Foreskin melanocyte (primary cell): ENCODE measurements at places on chromosomes 6 and 20.

DNA sequence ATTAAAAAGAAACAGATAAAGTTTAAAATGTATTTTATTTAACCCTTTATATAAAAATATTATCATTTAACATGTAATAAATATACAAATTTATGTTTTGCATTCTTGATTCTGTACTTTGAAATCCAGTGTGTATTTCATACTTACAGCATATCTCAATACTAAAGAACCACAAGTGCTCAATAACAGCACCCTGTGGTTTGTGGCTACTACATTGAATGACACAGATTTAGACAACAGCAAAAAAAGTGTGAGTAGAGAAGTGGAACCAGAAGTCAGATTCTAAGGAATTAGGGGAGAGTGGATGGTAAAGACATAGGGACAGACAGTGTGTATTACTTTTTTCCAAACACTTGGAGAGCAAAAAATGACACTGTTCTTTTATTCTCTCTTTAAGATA lies 524.5 kb downstream of the BMP2 start:
- DNase-seq = no peak

GRCh38 chr20:63235399-63235983 lies at the start of gene BIRC7:
TSS of gene BIRC7 (plus strand) at chr20:63235905. CDS start at chr20:63236097, 192 bp downstream.
- DNase-seq = peak; percentile 23

DNA sequence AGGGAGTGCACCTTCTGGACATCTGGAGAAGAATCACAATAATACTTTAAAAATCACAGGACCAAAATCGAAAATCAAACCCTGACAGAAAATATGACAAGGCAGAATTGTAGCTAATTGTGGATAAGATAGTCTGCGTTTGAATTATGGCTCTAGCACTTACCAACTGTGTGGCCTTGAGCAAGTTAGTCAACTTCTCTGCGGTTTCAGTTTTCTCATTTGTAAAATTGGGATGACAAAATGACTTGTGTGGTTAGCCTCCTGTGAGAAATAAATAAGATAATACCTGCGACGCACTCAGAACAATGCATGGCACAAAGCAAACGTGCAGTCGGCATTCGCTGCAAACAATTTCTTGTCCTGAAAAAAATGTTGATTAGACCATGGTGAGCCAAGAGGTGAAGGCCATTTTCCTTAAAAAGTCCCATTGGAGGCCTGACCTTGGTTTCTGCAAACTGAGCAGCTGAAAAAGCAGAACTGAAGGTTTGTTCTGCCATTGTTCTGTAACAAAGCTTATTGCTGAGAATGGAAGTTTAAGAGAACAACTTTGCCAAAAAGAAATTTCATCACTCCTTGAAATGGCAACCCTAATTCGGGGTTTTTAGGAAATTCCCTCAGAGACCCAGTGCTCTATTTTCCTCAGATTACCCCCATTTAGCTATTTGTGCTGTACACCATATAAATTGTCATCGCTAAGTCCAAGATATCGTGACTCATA lies 266.3 kb downstream of the ERMARD start:
- no peak for DNase-seq

- no peak for DNase-seq
Observed at GRCh38 chr6:52887910-52888524, 21.5 kb downstream of the GSTA3 start.

- DNase-seq = no peak
Observed at GRCh38 chr20:1301031-1301529, 27.9 kb downstream of the SDCBP2 start.

DNA sequence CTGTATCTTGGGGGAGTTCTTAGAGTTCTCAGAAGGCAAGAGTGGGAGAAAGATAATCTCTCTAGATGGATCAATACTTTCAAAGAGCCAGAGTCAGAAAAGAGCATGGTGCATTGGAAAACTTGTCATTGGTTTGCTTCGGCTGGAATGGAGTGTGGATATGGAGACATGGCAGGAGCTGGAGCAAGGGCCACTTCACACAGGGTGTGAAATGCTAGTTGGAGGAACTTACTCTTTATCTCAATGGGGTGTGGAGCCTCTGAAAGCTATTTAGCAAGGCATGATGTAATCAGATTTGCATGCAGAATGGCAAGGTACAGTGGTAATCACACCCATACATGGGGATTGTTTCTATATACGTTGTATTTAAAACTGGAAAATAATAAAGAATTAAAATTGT lies 31.5 kb upstream of the PAQR8 start:
- DNase-seq = no peak

DNA sequence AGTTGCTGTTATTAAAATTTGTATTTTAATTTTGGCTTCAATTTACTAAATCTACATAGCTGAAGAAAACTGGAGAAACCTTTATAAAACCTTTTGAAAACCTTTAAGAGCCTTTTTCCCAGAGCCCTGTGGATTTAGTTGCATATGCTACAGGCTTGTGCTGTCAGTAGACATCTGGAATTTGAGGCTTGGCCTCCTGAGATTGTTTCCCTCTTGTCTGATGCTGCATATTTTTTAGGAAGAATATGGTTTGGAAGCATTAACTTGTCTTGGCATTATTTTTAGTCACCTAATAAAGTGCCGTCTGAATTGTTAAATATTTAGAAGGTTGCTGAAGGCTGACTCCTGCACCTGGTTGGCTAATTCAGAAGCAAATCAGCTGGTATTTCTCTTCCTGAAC lies 369.4 kb downstream of the UTRN start:
- no peak for DNase-seq

DNA sequence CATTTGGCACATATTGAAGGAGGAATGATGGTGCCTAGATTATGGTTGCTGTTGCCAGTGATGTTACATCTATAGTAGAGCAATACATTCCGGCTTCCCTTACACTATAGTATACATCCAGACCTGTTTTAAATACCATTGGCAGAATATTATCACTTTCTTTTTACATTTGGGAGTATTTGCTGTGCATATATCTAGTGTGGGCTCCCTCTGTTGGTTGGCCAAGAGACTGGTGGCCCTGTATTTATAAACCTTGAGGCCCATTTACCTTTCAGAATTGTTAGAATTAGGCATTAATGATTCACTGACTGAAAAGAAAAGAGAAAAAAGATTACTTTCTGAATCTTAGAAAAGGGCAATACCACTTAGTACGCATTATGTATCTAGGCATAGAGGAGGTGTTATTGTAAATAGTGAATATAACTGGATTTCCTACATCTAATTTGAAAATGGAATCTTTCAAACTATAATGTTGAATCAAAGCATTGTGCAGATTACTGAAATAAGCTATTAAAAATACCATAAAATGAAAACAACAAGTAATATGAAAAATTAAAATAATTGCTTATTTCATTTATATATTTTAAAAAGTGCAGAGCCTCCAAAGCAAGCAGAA lies 628.8 kb upstream of the MAN1A1 start:
- no peak for DNase-seq

DNA sequence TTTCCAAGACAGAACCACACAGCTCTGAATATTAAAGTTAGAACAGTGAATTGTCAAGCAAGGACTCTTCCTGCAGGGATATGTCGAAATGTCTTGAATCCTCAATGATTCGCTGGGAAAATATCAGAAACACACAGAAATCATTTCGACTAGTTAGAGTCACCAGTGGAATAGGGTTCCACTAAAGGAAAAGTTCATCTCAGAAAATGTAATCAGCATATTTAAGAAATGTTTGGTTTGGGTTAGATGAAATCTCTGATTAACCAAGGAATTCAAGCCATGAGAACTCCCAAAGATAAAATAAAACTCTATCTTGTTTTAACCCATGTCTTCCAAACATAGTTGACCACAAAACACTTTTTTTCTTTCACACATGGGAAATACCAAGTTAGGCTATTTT lies 621.0 kb upstream of the NRSN1 start:
- no peak for DNase-seq

GRCh38 chr6:19697744-19698290 lies 139.4 kb upstream of the ID4 start:
- DNase-seq = no peak

DNA sequence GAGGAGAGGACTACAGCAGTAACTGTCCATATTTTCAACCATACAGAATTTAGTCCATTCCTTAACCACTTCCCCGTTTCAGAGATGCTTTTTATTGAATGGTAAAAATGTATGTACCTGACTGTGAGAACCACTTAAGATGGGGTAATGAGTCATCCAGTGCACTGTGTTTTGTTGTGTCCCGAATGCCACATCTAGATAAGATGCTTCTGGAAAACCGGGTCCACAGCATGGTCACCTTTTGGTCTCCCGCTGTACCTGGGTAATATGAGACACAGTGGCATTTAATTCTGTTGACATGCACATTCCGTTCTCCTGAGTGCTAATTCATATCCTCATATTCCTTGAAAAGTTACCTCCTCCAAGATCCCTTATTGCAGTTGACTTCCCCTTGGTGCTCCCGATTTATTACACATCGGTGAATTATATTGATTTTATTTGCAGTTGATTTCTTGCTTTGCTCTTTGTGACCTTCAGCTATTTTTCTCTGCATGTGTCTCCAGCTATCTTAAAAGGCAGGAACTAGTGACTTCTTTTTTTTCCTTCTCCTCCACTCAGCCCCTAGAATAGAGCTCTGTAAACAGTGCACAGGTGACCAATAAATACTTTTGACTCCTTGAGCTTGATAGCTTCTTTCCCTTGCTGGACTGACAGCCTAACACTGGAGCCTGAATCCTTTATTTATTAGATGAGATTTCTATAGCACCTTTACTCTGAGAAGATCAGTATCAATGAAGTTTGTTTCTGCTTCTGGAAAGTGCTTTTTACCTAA lies 314.6 kb downstream of the ZFAND3 start:
- DNase-seq = no peak

DNA sequence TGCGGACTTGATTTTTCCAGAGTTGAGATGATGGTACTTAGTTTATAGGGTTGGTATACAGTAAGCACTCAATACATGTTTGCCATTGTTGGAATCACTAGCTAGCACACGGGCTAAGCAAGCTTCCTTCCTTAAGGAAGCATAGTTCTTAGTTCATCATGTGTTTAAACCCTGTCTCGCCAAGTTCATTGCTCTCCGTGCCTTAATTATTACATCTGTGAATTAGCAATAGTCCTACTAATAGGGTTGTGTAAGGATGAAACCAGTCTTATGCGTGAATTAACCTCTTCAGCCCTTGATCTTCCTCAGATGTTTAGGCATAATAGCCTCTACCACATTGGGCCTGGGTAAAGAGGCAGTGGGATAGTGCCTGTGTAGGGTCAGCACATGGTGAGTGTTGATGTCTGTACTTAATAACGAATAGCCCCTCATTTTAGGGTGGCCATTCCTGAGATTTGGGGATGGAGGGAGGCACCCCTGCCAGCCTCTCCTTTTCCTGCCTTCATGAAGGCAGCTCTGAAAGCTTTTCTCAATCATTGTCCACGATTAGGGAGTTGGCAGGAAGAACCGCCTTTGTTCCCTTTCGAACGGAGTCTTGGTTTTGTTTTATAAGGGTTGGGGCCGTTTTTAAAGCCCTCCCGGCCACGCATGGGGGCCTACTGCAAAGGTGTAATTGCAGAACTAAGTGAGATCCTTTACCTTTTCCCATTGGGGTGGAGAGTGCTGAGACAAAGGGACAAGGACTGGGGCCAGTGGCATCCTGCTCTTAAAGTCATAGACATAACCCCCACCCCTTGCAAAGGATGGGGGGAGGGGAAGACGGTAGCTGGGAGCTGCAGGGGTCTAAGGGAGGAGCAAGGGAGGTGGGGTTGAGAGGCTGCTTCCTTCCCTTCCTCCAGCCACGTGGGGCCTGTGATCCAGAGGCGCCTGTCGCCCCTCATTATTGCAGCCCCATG lies 2.1 kb downstream of the DNMT3B start:
- DNase-seq = no peak

DNA sequence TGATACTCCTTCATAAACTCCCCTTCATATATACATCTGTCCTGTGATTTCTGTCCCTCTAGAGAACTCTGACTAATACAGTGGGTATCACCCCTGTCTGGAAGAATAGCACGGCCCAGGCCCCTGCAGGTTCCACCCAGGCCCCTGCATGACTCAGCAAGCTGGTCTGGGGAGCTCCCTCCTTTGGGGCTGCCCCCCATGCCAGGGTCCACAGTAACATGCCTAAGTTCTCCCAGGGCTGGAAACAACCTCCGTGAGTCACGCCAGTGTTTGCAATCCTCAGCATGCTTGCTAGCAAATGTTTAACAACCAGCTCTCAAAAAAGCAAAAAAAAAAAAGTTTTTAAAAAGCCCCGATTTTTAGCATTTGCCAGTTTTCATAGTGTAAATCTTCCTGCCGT lies 134.3 kb upstream of the CDH4 start:
- DNase-seq = no peak

DNA sequence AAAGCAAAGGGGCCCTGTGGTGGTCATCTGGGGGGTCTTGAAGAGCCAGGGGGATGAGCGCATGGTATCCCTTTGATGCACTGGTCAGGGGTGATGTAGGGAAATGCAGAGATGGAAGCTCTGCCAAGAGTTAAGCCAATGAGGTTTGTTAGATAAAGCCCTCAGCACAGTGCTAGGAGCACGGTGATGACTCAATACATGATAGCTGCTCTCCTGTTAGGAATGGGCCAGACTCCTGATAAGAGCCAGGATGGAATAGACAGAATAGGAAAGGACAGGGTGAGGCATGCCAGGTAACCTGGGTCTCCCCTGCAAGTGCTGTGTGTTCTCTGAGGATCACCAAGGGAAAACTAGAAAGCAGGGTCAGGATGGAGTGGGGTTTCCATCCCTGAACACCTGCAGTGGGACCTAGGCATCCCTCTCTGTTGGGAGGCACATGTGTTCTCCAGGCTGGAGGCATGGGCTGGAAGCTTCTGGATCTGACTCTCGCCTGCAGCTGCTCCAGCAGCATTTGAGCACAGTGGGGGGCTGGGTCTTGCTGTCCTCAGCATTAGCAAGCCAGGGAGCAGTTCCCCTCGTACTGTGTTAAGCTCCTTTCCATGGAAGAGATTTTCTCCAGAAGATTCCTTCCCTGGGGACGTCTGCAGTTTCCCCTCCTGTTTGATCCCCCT lies 71.8 kb upstream of the TIAM2 start:
- DNase-seq = no peak

- no peak for DNase-seq
Observed at GRCh38 chr6:112214739-112215269, 39.6 kb downstream of the LAMA4 start.

DNA sequence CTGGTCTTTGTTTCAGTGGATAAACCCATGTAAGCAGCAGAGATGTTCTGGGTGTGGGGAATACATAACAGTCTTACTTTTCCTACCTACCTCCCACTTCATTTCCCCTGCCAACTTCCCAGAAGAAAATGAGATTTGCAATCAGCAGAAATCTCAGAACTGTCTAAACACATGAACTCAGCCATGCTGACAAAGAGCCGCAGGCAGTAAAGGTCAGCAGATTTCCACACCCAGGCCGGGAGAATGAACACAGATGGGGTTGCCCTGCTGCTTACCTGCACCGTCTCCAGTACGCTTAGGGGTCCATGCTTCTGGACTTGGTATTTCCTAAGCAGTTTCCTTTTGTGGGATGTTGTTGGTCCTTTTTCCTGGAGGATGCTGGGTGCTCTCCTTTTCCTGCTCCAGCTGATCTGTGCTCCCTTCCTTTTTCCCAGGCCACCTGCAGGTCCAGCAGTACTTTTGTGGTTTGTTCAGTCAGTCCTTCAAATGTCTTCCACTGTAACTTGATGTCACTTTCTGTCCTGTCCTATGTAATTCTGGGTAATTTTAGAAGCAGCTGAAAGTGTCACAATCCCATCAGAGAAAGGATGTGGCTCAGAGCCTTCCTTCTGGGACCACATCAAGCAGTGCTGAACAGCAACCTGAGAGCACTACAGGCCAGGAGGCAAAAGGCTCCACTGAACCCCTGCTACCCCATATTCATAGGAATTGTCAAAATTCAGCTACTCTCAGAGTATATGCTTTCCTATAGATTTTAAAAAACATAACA lies 129.0 kb downstream of the CEP57L1 start:
- no peak for DNase-seq
